Cardiac fibroblast (primary cell): ENCODE measurements at places on chromosomes 3 and 15.
A peak's percentile ranks its signal among the peaks of the same experiment; 100 is the strongest.

DNA sequence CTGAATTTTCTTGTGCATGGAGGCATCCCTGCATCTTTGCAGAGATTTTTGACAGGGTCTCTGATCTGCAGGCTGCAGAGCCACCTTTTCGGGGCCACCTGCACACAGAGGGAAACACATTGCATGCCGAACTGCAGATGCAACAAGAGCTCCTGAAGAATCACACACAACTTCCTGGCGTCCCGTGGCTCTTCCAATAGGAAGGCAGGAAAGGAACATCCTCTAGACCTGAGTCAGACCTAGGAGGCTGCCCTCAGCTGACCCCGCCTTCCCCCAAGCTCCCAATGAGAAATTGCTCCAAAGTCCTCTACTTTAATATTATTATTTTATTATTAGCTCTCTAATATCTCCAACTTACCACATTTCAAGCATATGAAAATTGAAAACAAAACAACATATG, 213.2 kb upstream of the ARRDC4 start:
- DNase-seq = no peak

- peak; percentile 8 for DNase-seq
These were observed 756 bp upstream of the RASGRF1 start for GRCh38 chr15:79091204-79091867.

- no peak for DNase-seq
These were observed 37.4 kb downstream of the ARIH1 start for GRCh38 chr15:72511536-72511935.

GRCh38 chr3:149291178-149291577, 42.3 kb downstream of the TM4SF18 start:
- peak; percentile 41 for DNase-seq

DNA sequence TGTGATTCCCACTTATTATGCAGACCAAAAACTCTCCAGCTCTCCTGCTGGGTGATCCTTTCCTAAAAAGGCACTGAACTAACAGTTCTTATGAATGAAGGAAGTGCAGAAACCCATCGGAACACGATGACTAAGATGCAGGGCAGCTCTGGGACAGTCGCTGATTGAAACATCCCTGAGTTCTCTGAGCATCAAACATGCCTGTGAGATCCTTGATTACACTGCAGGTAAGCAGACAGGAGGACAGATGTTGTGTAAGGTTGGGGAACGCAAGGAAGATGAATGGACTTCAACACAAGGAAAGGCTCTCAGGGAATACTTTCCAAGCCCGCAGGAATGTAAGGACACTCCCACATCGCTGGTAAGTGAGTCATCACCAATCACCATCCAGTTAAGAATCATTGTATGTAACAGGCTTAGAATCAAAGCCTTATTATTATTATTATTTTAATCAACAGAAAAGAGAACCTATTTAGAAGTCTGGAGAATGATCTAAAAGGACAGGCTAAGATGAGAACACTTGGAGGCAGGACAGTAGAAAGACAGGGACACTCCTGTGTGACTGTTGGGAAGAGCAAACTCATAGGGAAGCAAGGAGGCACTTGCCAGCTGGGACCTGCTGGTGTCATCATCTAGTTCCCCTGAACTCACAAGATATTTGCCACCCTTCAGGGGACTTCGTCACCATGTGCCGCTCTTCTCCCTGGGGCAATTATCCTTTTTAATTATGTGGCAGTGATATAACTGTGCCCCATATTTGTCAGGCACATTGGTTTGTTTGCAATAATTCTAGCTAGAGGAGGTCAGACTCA, 26.0 kb downstream of the TMEM158 start:
- DNase-seq = peak; percentile 89

GRCh38 chr15:76376816-76377215, 40.2 kb downstream of the ISL2 start:
- no peak for DNase-seq

DNA sequence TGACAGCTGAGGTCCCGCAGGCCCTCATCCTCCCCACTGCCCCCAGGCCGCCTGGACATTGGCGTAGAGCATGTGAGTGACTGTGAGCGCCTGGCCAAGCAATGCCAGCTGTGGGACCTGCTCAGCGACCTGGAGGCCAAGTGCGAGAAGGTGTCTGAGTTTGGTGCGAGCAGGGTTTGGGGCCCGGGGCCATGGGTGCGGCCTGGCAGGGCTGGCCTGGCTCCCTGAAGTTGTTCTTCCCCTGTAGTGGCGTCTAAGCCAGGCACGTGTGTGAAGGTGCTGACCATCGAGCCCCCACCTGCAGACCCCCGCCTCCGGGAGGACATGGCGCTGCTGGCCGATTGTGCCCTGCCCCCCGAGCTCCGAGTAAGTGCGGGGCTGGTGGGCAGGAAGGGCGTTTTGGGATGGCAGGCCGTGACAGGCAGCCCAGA, 4.2 kb downstream of the ABTB1 start:
- no peak for DNase-seq

GRCh38 chr15:82792068-82792467, 13.8 kb downstream of the FSD2 start:
- DNase-seq = no peak

DNA sequence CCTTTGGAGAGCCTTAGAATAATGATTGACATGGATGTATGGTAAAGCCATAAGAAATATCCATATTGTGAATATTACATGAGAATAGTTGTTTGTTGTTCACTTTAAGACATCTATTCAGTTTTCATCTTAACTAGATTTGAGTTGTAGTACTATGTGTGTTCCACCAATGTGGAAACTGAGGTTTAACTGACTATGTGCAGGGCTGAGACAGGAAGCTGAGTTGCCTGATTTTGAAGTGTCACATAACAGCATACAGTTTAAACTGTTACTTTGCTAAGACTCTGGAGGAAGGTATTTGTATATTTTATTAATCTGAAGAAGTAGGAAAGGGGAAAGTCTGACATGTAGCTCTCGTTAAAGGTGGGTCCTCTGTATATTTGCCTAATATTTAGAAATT, 2.1 kb downstream of the ECT2 start:
- no peak for DNase-seq

DNA sequence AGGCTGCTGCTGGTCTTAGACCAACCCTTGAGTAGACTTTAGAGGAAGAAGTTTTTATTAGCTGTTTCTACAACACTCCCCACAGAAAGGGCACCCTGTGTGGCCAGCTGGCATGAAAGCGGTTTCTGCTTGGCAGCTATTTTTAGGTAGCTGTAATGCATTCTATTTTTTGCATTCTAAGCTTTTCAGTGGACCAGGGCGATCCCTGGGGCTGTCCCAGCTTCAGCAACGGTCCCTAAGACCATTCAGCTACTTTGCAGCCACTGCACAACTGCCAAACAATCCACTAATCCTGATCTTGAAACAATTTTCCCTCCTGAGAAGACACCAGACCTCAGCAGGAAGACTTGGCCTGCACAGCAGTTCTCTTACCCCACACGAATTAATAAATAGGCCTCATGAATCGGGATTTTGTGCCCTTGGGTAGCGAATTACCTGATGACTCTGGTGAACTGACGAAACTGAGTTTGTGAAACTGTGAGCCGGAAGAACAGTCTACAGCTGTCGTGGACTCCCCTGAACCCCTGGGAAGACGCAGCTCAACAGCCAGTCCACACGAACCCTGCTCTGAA, 14.6 kb upstream of the TFRC start:
- no peak for DNase-seq

DNA sequence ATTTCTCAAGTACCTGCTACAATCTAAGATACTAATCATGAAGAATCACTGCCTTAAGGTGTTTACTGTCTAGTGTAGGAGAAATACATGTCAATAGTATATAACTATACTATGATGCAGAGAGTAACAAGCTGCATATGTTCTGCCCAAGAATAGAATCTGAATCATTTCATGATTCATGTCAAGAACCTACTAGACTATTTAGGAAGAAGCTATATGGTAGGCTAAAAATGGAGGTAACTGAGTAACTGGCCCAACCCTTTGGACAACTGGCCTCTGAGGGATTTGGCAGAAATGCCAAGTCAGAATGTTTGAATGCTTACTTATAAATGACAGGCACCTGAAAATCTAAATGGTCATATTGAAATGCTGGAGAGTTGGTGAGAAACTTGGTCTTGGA, 59.9 kb upstream of the DGKG start:
- no peak for DNase-seq

GRCh38 chr3:165837058-165837525, at the start of gene BCHE:
BCHE (minus strand) TSS chr3:165837423; CDS start chr3:165831033, 6,390 bp downstream.
- peak; percentile 78 for DNase-seq

DNA sequence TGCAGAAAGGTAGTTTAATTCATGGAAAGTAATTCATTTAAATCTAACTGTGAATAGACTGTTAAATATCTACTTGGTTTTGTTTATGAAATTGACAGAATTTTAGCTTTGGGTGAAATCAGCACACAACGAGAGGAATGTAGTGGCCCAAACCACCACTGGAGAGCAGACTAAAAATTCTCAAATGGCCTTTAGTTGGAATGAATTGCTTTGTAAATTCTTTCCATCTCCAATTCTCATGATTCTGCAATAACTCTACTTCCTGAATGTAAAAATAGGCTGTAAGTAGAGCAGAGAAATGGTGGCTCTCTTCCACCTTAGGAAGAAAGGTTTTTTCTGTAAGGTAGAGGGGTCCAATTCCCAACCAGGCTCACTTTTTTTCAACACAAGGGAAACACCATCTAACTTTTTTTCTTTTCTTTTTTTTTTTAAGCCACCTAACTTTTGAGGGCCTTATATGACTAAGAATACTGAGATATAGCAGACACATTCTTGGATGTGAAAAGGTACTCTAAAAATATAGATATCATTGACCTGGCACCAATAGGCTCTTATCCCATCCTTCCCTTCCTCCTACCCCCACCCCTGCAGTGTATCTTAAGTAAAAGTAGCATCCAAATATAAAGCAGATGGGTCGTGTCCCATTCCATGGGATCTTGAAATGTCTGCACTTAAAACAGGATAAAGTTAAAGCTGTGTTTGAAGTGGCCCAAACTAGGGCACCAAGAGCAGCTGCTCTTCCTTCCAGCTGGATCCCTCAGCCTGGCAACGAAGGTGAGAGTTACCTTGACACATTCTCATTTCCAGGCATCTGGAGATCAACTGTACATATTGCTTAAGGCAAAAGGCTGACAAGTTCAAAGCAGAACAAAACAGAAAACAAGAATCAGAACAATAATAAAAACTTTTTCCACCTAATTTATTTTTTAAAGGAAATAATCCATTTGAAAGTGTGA, 194.1 kb downstream of the TPRG1 start:
- DNase-seq = peak; percentile 64

- no peak for DNase-seq
These were observed 137.1 kb upstream of the TSC22D2 start for GRCh38 chr3:150270883-150271590.

GRCh38 chr15:50145451-50145872, 26.4 kb upstream of the ATP8B4 start:
- peak; percentile 91 for DNase-seq

GRCh38 chr15:70271422-70272088, 173.8 kb upstream of the TLE3 start:
- peak; percentile 97 for DNase-seq

DNA sequence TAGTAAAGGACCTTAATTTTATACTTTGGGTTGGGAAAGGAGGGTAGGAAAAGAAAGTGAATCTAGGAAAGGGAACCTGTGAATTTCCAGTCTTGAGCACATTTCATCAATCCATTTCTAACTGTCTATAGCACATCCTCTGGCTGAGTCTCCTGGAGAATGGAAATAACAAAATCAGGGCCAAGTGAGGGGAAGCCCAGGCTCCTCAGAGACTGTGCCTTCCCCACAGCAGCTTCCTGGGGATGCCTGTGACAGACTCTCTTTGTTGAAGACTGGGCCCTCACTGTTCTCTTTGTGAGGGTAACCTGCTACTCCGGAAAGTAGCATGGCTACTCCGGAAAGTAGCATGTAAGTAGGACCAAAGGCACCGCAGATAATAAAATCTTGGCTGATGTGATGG, 22.6 kb upstream of the CSPG5 start:
- DNase-seq = no peak
